ENCODE measurements at places on chromosomes 11 and 22. TPM values are rescaled to one million over a fixed set of nuclear protein-coding genes. Genes with fewer than 3 reads are reported as not detected.

DNA sequence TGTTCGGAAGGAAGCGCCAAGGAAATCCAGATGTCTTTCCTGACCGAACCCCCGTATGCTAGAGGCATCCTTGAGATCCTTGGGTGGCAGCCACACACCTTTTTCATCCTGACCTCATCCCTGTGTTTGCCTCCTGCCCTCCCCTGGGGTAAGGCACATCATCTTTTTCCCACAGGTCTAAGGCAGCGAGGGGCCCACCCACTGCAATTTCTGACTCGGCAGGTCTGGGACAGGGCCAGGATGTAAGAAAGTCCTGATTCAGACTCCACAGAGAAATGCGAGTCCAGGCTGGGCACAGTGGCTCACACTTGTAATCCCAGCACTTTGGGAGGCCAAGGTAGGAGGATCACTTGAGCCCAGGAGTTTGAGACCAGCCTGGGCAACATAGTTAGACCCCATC lies 10.5 kb downstream of the ZMAT5 start:
- DNase-seq: no peak

DNA sequence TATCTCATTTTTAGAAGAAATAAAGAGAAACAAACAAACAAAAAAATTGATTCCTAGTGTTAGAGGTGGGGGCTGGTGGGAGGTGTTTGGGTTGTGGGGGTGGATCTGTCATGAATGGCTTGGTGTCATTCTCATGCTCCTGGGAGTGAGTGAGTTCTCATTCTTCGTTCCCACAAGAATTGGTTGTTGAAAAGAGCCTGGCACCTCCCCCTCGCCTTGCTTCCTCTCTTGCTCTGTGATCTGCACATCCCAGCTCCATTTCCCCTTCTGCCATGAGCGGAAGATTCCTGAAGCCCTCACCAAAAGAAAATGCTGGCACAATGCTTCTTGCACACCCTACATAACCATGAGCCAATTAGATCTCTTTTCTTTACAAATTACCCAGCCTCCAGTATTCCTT lies 277.8 kb downstream of the ST3GAL4 start:
- DNase-seq: no peak

SCGB1D4 gene
- not detected for total RNA-seq

TEX12 gene
- not detected for total RNA-seq

- no peak for DNase-seq
Observed at GRCh38 chr11:7281079-7281478, 29.4 kb downstream of the SYT9 start.

DNA sequence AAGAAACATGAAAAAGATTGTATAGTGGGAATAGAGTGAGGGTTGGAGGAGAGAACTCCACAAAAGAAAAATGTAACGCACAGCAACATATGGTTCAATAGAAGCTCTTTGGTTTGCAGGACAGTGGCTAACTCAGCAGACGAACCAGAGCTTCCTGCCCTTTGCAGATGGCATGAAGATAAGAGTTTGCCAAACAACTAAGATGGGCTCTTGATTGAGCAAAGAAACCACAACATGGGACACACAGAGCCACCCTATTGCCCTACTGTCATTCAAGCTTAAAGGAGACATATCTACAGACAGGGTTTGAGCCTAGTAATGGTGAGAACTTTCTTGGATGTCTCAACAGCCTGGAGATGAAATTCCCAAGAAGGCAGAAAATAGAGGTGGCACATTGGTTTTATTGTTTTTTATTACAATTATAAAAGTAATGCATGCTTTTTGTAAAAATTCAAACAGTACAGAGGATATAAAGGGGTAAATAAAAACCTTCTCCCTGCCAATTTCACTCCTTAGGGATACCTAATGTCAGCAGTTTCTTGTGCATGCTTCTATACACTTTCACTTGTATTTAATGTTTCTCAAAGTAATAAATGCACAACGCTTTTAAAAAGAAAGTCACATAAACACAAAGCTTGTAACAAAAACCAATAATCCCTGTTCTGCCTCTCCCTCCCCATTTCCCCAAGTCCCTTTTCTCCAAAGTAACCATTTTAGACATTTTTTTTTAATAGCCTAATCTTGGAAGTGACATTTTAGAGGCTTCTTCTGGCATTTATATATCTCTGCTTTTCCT lies 63.7 kb downstream of the COPB1 start:
- DNase-seq: no peak

MMP27 gene
- not detected for total RNA-seq

DNA sequence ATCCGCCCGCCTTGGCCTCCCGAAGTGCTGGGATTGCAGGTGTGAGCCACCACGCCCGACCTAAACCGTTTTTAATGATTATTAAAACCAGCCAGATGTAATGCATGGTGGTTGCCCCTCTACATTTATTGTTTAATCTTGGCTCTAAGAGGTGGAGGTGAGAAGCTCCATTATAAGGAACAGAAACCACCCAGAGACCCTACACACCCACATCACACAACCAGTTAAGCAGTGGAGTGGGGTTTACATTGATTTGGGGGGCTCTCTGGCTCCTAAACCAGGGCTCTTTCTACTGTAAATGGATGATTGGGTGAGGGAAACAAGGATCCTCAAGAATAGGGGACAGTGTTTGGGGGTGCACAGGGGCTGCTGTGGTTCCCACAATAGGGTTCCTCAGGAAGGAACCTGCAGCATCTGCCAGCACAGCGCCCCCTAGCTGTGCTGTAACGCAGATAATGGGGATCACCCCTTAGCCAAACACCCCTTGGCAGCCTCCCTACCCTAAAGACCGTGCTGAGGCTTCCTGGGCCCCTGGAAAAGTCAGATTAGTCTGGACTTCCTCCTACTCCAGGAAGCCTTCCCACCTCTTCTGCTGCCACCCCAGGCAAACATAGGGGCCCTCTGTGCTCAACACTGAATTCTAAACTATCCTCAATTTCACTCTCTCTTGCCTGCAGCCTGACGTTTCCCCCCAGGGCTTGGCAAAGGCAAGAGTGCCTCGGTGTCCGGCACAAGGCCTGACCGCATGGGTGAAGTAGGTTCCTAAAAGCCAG lies 2.4 kb downstream of the MPST start:
- DNase-seq: peak; percentile 73

SIRT3 gene
- total RNA-seq: 17.1 TPM

DNA sequence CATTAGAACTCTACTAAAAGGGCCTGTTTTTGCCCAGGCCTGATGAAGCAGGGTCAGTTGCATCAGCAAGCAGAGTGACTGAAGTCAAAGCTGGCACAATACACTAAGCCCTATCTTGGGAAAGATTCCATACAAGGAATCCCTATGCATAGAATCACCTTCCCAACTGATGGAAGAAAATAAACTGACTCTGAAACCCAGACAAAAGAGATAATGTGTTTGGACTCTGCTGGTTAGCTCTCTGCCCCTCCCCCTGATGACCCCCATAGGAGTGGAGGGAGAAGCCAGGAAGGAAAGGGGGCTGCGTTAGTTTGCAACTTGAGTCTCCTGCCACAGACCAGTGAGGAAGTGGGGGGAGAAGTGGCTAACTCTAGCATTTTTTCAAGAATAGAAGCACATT lies 32.9 kb downstream of the GALNT18 start:
- peak; percentile 45 for DNase-seq

GRCh38 chr22:42967933-42968332 lies 47.0 kb downstream of the PACSIN2 start:
- peak; percentile 39 for DNase-seq

- DNase-seq: no peak
Observed at GRCh38 chr22:36638747-36639146, 64.8 kb downstream of the CACNG2 start.

SLC22A8 gene
- total RNA-seq: not detected

DNA sequence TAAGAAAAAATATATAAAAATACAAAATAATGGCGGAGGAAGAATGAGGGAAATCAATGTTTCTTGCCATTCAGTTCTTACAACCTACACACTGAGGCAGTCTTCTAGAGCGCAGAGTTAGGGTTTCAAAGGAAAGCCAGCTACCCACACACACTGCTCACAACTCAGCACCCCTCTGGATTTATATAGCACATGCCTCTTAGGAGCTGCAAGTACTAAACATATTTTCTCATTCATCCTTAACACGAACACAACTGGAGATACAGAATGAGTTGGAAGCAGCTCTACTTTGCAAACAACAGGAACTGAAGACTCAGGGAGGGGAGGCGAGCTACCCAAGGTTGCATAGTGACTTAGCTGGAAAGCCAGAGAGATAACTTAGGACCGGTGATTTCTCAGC lies 293.8 kb downstream of the CTTN start:
- DNase-seq: no peak

DNA sequence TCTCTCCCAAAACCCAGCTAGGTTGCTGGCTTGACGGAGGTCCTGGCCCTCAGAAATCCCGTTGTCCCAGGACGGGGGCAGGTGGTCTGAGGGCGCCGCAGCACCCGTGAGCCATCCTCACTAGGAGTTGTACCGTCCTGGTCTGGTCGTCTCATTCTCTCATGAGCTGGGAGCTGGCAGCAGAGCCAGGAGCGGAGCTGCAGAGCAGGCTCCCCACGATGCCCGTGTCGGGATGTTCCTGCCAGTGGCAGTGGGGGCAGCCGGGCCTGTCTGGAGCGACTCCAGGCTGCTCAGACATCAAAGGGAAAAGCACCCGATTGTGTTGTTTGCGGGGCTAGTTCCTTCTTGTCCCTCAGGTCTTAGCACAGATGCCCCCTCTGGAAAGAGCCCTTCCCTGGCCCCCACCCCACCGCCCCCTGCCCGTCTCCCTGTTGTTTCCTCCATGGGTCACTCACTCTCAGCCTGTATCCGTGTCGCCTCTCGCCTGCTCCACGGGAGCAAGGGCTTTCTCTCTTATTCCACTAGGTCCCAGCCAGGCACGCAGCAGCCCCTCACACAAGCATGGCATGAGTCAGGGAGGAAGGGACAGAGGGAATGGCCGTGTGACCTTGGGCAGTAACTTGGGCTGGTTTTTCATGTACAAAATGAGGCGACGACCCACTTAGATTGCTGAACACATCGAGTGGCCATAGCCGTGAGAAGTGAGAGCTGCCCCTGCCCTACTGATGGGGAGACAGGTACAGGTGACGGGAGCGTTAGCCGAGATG lies 23.2 kb upstream of the MGAT3 start:
- no peak for DNase-seq

DNA sequence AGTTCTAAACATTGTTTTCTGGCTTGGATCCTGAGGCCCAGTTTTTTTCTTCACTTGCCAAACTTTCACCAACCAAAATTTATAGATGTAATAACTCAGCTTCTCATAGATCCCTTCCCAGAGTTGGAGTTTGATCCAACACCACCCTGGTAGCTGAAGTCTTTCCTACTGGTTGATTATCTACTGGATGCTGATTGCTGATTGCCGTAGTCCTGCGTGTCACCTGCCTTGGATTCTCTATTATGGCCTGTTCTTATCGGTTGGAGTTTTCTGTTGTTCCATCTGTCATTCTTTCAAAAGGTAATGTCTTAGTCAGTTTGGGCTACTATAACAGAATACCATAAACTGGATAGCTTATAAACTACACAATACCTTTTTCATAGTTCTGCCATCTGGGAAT lies 17.3 kb upstream of the OR6X1 start:
- no peak for DNase-seq

APOA4 gene
- total RNA-seq: 0.25 TPM

DNA sequence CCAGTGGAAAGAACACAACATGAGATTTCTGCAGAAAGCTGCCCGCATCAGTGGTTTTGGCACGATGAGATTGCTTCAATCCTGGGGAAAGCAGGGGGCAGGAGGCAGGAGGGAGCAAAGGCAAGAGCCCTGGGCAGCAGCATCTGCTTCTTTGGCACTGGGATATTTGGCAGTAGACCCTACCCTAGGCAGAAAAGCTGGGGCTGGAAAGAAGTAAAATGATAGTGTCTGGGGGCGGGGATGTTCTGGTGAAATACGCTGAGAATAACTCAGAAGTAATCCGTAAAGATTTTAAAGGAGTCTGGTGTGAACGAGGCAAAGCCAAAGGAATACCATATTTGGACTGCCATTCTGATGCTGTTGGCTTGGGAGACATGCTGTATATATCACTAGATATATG lies 62.0 kb downstream of the FAM76B start:
- no peak for DNase-seq

DNA sequence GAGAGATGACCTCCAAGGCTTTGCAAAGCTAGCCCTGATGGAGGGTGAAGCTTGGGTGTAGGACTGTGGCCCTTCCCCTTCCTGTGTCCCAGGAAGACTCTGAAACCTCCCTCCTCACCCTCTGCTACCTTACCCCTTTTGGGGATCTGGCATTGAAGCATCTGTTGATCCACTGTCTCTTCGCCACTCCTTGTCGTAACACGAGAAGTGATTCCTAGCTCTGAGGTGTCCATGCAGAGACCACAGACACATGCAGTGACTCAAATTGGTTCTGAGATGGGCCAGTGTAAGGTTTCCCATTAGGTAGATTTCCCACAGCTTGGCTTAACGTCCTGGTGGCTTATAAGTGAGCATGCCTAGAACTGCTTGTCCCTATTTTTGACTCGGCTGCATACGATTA lies 101.4 kb downstream of the ZBTB16 start:
- DNase-seq: no peak

MN1 gene
- 15.7 TPM for total RNA-seq

DNA sequence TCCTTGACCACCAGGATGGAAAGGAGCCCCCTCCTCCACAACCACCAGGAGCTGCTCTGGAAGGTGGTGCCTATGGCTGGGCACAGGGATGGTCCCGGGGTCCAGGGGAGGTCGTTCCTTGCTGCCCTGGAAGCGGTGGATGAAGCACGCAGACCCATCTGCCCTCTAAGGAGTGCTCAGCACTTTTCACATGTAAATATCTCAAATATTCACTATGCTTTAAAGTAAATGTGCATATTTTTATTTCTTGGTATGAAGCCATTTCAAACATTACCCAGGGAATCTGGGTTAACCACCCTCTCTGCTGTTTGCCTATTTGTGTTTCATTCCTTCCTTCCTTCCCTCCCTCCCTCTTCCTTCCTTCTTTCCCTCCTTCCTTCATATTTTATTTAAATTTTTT lies 21.7 kb downstream of the SPATA19 start:
- DNase-seq: no peak

CELSR1 gene
- 27.9 TPM for total RNA-seq

GRCh38 chr11:61685617-61685967 lies 5.4 kb downstream of the DAGLA start:
- DNase-seq: peak; percentile 30

- DNase-seq: no peak
Observed at GRCh38 chr22:23401111-23401909, 178.8 kb downstream of the IGLL1 start.

GRCh38 chr11:69652999-69653398 lies 12.0 kb downstream of the CCND1 start:
- peak; percentile 54 for DNase-seq
